ENCODE measurements at places on chromosomes 7 and 10. TPM values are rescaled to one million over a fixed set of nuclear protein-coding genes. Genes with fewer than 3 reads are reported as not detected.

DNA sequence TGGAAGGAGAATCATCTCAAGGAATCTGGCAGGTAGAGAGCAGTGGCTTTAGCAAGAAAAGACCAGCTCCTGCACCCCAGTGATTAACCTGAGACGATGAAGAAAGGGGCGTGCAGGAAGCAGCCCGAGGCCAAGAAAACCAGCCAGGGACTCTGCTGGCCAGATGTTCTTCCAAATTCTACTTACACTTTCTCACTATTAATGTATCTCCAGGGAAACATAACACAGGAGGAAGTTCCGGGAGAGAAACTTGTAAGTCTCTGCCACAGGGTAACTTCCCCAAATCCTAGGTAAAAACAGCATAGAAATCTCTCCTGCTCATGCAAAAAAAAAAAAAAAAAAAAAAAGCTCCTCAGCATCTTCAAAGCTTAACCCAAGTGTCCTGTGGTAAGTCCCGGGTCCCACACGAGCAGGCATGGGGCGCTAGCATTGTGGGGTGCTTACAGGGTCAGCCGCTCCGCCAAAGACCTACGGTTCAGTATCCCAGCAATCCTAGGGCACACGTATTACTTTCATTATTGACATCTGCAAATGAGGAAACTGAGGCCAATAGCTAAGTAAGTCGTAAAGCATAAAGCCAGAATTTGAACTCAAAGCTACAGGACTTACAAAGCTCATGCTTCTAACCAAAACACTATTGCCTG is 97.2 kb upstream of the GNA12 start:
- no peak for DNase-seq

- DNase-seq = no peak
Observed at GRCh38 chr10:78520737-78521430, 487.2 kb downstream of the RPS24 start.

- no peak for DNase-seq
Observed at GRCh38 chr10:116634126-116634975, 13.6 kb downstream of the PNLIPRP2 start.

- no peak for DNase-seq
Observed at GRCh38 chr10:130801784-130802183, 509.7 kb downstream of the TCERG1L start.

Gene STAMBPL1
- 3.5 TPM for total RNA-seq

DNA sequence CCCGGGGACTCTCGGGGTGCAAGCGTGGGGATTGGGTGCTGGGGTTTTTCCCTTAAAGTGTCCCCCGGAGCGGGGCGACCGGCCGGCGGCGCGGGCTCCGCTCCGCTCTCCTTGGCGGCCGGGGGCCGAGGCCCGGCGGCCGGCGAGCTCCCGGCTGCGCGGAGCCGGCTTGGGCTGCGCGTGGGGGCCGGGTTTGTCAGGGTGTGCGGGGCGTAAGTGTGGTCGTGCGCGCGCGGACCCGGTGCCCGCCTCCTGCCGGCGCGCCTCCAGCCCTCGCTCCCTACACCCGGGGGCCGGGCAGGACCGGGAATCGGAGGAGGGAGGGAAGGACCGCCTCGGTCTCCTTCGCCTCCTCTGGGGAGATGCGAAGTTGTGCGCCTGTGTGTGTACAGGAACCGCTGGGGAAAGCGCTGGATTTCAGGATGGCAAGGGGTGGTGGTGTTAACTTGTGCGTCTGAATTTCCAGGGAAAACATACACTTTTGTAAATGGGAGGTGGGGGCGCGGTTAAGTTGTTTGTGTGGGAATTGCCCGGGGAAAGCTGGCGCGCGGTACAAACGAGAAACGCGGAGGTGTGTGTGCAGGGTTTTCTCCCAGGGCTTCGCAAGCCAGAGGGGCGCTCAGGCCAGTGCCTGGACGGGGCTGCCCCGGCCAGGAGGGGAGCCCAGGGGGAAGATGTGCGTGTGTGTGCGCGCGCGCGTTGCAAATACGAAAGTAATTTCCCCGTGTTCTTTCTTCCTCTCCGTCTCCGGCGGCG is 737 bp downstream of the ZMIZ1 start:
- peak; percentile 85 for DNase-seq

GRCh38 chr10:114012650-114013049 is 31.0 kb upstream of the ADRB1 start:
- no peak for DNase-seq

DNA sequence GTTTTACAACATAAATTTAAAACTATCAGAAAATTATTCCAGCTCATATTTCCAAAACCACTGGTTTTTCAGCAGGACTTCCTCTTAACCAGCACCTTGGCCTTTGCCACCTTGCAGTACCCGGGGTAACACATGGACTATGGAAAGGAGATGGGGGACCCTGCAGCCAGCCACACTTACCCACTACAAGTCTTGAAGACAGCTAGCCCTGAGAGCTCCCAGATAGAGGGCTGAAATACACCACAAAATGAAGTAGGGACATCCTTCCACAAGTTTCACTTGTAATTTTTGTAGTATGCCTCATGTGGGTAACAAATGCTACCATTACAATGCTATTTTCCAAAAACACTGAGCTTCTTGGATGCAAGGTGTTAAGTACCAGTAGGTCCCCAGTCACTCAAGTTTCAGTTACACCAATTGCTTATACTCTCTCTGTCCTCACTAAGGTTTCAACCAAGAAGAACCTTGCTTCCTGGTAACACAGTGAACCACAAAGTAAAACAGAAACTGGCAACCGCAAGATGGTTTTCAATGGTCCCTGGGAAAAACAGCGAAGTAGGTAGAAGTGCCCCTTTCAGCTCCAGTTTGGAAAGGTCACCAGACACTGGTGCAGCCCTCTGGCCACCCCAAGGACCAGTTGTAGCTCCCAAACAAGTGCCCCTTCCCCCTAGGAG is 110.9 kb downstream of the SGMS1 start:
- no peak for DNase-seq

DNA sequence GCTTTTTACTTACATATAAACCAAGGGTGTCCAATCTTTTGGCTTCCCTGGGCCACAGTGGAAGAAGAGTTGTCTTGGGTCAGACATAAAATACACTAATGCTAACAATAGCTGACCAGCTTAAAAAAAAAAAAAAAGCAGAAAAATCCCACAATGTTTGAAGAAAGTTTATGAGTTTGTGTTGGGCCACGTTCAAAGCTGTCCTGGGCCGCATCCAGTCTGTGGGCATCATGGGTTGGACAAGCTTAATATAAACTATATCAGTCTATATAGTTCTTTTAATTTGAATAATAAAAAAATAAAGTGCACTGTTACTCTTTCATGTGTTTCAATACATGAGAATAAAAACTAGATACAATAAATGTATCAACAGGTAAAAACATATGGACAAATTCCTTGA is 179.9 kb downstream of the DNAJC1 start:
- DNase-seq = no peak

DNA sequence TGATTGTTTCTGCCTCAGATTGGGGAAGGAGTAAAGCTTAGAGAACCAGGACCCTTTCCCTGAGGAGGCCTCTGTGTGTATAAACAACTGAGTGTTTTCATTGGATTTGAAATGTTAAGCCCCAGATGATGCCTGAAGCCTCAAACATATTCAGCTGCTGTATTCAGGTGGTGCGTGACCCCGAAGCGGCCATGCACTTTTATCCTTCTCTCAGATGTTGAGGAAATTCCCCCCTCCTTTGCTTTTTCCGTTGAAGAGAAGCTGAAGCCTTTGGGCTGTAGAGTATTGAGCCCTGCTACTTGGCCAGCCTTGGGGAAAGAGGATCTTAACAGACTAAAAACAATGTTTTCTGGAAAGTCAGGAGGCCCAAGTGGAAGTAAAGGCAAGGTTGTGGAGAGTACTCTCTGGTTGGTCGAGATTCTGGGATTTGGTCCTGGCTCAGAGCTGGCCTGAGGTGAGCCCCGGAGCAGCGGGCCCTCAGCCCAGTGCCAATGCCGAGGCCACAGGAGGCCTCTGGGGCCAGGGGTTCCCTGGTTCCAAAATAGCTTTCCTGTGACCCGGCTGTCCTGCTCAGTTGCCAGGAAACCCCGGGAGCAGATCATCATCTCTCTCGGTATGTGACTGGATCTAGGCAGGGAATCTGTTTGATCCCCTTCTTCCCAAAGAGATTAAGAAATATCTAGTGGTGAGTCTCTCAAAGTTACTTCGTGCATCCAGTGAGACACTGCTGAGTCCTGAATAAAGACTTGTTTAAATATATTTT is 22.5 kb downstream of the FKBP6 start:
- no peak for DNase-seq

GRCh38 chr10:110531687-110532086 is 34.0 kb downstream of the DUSP5 start:
- no peak for DNase-seq

DNA sequence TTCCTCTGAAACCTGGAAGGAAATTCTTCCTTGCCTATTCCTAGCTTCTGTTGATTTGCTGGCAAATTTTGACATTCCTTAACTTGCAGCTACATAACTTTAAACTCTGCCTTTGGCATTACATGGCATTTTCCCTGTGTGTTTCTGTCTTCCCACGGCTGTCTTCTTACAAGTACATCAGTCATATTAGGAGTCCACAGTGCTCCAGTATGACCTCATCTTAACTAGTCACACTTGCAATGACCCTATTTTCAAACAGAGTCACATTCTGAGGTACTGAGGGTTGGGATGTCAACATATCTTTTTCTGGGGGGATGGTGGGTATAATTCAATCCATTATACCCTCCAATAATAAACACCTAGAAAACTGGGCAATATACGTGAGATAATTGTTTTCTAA is 37.4 kb upstream of the EPHB6 start:
- no peak for DNase-seq

DNA sequence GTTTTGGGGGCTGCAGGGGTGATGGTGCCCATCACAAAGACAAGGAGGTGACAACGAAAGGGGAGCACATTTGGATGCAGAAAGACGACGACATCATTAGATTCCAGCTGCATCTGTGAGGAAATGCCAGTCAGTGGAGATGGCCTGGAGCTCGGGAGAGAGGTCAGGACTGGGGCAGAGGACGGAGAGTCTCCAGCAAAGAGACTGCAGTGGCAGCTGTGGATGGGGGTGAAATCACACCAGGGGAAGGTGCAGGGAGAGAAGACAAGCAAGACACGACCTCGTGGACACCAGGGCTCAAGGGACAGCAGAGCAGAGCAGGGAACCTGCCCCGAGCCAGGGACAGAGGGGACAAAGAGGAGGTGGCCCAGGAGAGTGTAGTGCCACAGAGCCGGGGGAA is 203.4 kb downstream of the PRPF18 start:
- no peak for DNase-seq

All from pancreas (tissue), 10 donors.